HFFc6 (cell line): ENCODE measurements at places on chromosomes 2 and 18.

DNA sequence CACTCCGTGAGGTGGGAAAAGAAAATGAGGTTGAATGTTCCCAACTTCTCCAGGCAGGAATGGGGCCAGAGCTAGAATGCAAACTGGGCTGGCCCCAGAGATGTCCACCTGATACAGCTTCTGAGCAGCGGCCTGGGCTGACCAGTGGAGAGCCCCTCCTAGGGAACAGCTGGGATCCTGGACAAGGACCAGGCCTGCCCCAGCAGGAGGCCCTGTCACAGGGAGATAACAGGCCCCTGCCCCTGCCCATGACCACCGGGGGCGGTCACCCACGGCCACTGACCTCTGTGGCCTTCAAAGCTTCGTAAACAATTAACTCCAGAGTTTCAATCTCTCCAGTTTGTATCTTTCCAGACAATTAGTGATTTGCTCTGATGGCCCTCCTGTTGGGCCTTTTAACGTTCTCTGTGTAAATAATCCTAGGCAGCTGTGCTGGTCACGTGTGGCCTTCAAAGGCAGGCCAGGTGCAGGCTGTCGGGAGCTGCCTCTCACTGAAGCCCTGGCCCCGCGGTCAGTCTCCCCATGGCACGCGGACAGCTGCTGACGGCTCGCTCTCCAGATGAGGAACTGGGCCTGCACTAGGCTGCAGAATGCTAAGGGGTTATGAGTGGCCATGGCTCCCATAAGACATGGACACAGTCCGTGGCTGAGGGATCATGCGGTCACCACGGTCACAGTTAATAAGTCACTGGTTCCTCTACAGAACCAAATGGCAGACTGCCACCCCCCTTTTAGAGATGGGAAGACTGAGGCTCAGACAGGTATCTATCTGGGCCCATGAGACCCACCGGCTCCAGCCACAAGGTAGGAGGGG is 9.2 kb downstream of the HS6ST1 start:
- DNase-seq = no peak

- peak; percentile 28 for DNase-seq
Measured at GRCh38 chr2:68715353-68716041, 19.1 kb upstream of the ARHGAP25 start.

DNA sequence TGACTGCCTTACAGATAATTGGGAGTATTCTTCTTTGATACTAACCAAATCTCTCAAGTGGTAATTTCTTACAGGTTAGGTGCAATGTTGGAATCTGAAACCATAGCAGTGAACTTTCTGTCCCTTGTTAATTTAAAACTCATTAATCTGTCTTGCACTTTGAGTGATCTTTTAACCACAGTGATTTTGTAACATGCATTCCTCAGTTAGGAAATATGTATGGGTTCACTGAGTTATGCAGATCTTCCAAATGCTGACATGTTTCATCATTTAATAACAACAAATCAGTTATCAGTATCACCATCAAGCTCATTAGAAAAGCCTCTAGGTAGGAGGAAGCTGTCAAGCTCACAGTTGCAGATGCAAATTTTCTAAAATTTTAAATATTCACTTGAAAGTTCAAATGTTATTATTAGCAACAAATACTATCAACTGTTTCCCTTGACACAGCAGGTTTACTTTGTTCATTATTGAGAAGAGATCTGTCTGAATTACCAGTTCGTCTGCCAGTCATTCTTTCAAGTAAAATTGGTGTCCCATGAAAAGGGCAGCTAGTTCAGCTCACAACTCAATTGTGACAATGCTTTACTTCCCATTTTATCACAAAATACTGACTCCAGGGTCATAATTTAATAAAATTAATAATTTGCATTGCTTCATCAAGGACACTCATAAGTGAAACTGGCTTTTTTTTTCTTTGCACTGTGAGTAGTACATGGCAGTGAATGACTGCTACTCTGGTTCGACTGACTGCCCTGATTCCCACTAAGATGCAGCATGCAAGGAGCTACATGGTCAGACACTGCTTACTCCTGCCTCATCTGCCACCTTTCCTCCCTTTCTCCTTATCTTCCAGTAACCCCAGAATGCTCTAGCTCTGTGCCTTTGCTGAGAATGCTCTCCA is 31.6 kb downstream of the SUCLG1 start:
- no peak for DNase-seq

- peak; percentile 48 for DNase-seq
Measured at GRCh38 chr18:36321658-36322407, 24.3 kb downstream of the FHOD3 start.

- no peak for DNase-seq
Measured at GRCh38 chr2:236840857-236841256, 244.8 kb upstream of the COPS8 start.

DNA sequence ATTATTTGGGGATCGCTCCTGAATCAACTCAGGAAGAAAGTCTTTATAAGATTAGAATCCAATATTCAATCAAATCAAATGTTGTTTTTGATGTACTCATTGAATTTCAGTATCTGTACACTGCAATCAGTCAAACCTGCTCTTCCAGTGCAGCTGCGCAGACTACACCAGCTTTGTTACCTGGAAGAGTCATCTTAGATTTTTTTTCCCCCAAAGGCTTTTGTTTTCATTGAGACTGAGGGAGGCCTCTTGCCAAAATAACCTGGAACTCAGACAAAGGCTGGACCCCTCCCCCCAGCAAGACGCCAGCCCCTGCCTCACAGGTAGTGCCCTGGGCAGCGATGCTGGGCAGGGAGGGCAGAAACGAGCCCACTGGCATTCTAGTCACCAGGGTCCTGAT is 74.8 kb downstream of the ARHGEF4 start:
- DNase-seq = no peak

- DNase-seq = peak; percentile 85
Measured at GRCh38 chr2:68045342-68045741, 17.5 kb downstream of the C1D start.

DNA sequence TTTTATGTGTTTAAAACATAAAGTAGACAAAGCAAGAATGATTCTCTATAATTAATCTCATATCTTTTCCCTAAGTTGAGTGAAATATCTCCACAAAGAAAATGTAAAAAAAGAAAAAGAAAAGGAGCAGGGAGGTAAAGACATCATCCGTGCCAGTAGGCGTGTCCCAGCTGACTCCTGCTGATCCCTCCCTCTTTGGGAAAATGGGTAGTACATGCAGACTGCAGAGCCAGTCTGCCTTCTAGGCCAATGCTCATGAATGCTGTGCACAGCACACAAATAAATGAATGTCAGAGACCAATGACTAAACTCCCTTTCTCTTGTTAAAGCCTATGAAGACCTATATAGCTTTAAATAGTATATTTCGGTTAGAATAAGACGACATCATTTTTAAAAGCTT is 64.7 kb downstream of the RAPH1 start:
- no peak for DNase-seq

DNA sequence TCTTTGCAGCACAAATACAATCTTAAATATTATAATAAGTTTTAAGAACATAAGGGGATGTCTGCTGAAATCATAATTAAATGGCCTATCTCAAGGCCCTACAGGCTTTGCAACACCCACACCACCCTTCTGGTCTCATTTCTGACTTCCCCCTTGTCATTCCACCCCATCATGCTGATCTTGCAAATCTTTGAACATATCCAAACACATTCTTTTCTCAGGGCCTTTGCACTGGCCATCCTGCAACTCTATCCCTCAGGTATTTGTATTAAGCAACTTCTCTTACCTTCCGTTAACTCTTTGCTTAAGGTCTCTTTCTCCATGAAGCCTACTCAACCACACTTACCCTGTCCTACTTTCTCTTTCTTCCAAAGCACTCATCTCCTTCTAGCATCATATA is 51.8 kb upstream of the CCDC150 start:
- DNase-seq = no peak

GRCh38 chr18:39842366-39842914 is 2112.6 kb upstream of the PIK3C3 start:
- no peak for DNase-seq

DNA sequence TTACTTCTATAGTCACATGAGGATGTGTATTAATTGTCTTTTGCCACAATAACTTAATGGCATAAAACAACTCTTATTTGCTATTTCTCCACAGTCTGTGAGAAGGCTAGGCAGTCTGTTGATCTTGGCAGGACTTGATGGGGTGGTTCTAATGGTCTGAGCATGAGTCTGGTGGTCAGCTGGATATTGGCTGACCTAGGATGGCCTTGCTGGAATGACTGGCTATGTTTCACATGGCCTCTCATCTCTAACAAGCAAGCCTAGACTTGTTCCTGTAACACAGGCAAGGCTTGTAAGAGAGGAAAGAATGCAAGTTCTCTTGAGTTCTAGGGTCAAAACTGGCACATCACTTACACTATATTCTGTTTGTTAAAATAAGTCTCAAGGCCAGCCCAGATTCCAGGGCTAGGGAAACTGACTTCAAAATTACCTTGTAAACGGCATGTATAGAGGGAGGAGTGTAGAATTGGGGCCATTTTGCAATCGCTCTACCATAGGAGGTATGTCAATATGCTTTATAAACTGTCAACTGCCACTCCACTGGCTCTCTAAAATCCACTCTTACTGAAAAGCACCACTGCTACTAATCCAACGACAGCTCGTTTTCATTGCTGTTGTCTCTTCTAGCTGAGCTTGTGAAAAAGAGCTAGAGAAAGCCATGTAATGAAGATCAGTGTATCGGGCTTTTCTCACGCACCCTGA is 325.0 kb upstream of the PKDCC start:
- DNase-seq = peak; percentile 20

DNA sequence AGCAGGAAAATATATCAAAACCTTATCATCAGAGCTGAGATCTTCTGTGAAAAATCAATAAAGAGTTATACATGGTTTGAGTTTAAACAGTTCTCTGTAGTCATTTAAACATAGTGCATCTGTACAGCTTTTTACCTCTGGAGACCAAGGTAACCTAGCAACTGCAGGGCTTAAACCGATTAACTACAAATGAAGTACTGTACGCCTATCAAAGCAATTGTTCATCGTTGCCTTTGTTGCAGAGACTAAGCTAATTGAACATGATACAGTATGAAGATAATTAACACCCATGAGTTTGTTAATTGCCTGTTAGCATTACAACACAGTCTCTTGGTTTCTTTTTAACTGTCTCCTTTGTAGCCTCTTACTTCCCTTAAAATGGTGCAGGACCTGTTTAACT is 147.9 kb downstream of the LNPK start:
- no peak for DNase-seq

DNA sequence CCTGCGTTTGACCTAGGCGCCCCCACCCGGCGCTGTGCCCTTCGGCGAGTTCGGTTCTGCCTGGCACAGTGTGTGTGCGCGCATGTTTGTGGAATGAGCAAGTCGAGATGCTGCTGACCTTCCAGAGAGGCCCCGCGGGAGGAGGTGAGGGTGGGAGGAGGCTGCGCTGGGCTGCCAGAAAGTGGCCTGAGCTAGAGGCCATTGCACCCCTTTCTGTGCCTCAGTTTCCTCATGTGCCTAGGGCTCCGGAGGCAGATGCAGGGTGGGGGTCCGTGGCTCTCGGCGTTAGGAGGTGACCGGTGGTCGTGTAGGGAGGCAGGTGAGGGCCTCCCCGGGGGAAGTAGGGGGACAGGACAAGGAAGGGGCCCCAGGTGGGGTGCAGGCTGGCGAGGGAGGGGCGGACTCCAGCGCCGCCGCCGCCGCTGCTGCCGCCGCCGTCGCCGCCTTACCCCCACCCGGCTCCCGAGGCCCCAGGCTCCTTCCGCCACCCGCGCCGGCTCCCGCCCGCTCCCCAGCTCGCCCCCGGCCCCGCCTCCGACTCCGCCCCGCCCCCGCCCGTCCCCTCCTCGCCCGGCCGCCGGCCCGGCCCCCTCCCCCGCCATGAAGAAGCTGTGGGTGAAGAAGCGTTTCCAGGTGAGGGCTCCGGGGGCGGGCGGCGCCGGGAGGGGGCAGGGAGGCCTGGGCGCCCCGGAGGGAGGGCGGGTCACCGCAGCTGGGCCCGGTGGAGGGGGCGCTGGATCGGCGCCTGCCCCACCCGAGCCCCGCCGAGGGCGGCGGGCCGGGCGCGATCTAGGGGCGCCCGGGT is 7.0 kb downstream of the SPEG start:
- DNase-seq = peak; percentile 74
